ENCODE measurements at places on chromosomes 4 and X.

DNA sequence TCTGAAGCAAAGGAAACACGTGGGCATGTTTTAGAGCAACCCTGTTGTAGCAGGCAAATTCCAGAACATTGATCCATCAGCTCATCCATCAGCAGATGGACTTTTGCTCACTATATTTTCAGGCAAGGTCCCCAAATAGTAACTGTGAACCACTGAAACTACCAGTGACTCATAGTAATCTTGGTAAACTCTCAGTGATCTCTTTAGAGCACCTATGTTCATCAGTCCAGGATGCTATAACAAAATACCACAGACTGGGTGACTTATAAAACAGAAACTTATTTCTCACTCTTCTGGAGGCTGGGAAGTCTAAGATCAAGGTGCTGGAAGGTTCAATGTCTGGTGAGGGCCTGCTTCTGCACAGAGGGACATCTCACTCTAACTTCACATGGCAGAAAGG, 28.9 kb upstream of the BTC start:
- DNase-seq = no peak

- no peak for DNase-seq
These were observed 85.7 kb downstream of the ZIC3 start for GRCh38 chrX:137651647-137652046.

DNA sequence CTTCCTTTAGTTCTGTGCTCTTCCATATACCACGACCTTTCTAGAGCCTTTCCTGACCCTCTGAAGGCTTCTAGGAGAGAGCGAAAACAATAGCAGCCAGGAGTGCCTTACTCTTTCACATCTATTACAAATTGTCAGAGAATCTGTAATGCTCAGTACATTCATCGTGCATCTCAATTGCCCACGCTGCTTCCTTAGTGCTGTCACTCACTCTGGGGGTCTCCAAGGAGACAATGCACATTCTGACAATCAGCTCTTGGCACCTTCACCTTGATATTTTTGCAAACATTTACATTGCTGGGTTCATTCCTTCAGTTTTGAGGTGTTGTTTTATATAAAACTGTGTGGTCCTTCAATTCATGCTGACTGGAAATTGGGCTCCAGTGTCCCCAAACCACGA, 110.1 kb upstream of the GPR101 start:
- no peak for DNase-seq

DNA sequence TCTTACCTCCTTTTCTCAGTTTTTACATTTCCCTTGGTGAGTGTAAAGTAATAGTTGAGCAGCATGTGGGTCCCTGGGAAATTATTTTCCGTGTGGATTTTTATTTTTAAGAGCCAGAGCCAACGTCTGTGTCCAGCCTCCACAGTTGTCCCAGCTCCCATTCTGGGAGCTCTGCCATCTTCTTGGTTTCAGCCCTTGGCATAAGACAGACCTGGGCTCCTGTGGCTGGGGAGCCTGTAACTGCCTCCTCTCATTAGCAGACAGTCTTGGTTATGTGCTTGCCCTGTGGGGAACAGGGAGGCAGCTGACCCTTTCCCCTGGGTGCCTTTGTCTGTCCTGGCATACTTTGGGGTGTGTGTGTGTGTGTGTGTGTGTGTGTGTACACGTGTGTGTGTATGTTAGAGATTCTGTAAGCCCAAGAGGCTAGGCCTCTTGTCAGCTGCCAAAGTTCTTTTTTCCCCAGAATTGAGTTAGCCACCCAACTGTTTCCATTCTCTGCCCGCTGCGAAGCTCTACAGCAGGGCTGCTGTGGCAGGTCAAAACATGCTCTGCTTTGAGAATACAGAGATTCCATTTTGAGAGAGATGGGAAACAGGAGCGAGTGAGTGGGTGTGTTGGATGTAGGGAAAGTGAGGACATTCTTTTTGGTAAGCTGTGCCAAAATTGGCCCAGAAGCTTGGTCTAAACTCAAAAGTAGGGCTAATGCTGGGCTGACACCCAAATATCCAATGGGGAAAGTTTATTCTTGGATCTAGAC, 140.7 kb downstream of the TMEM164 start:
- DNase-seq = no peak

DNA sequence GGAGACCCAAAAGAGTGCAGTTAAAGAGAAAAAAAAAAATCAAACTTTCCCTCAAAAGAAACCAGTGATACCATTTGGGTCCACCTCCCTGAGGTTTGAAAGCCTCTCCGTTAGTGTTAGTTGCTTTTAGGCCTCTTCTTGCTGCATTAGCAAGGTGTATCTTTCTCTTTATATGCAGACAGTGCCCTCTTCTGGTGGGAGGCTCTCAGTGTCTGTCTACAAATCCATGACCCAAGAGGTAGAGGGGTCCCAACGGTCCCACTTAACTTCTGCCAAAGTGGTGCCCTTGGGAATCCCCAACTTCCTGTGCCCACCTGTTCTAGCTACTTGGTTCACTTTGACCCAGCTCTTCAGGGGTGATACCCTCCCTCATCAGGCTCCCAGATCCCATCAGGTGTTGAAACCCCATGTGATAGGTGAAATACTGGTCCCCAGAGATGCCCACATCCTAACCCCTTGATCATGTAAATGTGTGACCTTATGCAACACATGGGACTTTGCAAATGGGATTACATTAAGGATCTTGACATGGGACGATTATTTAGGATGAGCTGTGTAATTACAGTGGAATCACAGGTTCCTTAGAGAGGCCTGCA, 63.7 kb upstream of the CD99 start:
- DNase-seq = no peak

DNA sequence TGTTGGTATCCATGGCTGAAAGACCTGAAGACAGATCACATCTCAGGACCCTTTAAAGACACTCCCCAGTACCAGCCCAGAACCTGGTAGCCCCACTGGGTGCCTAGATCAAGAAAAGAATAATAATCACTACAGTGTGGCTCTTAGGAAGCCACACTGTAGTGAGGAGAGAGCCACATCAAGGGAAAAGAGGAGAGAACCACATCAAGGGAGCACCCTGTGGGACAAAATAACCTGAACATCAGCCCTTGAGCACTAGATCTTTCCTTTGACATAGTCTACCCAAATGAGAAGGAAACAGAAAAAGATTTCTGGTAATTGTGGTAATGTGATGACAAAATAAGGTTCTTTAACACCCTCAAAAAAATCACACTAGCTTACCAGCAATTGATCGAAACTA, 15.3 kb downstream of the RTL3 start:
- DNase-seq = no peak

GRCh38 chr4:16114546-16114945, 30.7 kb upstream of the PROM1 start:
- no peak for DNase-seq

DNA sequence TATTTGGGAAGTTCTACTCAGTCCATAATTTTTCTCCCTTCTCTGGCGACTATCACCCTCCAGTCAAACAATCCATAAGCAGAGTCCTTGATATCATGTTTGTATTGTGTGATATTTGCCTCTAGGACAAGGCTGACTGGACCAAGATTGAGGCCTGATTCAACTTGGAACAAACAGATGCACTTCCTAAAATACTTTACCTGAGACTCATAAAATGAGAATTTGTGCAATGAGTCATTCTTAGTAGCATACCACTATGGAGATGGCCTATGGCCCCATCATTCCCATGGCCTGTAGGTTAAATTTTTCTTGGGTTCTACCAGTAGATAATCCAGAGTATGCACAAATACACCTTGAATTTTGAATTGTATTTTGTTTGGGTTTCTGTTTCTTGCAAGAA, 74.2 kb upstream of the DMD start:
- DNase-seq = no peak

DNA sequence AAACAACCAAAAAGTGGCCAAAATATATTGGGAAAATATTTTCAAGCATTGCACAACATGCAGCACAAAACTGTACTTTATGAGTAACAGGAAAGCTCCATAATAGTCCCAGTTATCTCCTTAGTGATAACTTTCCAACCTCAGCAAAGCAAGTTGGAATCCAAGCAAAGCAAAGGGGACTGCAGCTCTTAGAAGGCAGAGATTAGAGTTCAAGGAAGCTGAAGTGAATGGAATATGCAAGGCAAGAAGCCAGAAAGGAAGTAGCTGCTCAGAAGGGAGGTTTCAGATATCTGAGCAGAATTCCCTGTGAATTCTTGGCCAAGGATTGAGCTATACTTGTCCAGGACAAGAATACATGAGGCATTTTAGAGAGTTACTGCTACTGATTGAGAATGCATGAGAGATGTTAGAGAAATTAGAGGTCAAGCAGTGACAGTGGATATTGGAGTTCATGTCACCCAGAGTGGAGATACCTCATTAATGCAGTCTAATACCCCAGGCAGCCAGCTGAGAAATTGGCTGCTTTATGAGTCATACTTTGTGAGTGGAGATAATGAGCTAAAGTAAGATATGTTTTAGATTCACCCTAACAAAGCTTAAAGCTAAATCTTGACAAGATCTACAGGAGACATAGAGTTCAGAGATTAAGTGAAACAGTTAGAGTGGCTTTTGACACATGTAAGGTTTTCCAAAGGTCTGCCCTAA, 102.8 kb downstream of the INPP4B start:
- DNase-seq = no peak

DNA sequence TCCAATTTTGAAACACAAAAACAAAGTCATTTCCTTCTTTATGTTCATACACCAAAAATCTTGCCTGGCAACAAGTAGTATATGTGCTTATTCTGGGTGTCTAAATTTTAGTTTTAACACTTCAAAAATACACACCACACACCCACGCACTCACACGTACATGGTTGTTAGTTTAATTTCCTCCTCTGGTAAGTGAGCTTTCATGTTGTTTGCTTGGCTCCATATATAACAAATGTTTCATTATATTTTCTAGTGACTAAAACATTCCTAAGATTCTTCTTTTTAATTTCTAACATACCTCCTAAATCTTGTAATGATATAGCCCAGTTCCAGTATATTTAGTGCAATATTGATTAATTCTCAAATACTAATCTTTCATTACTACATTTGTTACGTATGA, 80.9 kb downstream of the PRDM5 start:
- no peak for DNase-seq

DNA sequence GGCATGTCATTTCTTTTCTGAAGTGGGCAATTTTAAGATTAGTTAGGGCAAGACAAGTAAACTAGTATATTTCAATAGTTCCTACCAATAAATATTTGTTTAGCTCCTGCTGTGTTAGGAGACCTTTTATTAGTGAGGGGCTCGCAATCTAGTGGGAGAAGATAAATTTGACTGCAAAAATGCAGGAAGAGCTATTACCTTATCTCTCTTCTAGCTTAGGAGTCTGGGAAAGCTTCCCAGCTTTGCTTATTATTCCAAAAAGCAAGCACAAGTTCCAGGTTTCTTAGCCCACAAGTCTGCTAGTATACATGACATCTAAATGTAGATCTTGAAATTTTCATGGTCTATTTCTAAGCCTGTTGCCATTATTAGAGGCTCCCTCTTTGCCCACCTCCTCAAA, 191.1 kb downstream of the GC start:
- DNase-seq = no peak

GRCh38 chr4:146650034-146650433, 11.3 kb downstream of the POU4F2 start:
- no peak for DNase-seq

DNA sequence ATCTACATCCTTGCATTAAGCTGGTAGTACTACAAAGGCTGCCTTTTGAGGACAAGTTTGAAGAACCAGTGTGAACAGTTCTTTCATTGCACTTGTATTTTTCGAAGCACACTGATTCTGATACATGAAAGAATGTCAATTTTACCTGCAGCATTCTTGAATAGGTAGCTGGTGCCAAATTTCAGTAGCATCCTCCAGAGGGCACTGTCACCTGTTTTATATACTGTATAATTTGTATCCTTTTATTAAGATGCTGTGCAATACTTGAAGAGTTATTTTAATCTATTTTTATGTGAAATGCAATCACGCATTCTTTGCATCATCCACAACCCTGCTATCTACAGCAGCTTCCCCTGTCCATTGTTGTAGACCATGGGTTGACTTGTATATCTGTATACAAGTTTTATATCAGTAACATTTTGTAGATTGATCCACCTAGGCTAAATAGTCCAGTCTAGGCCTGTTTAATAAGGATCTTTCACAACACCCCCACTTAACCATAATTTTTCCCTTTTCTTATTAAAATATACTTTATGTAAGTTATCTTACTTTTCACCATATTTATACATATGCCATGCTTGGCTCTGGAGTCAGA, 325.7 kb downstream of the PCDH7 start:
- DNase-seq = no peak

DNA sequence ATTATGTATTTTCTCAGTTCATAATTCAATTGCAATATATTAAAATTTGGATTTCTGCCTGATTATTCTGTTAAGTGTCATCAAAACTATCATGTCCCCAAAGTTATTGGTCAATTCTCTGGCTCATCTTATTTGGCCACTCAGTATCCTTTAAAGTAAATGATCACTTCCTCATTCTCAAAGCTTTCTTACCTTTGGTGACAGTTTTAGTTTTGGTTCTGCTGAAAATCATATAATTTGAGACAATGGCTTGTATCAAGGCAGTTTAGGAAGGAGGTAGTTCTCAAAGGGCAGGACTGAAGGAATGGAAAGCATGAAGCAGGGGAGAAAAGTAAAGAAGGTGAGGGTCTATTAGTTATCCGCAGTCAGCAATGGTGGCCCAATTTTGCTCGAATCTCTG, 1832.1 kb downstream of the ARAP2 start:
- DNase-seq = no peak

- DNase-seq = peak; percentile 12
These were observed 49.1 kb downstream of the DHRSX start for GRCh38 chrX:2451501-2452316.

GRCh38 chr4:73258436-73258685, 237 bp downstream of the ANKRD17 start:
- no peak for DNase-seq

DNA sequence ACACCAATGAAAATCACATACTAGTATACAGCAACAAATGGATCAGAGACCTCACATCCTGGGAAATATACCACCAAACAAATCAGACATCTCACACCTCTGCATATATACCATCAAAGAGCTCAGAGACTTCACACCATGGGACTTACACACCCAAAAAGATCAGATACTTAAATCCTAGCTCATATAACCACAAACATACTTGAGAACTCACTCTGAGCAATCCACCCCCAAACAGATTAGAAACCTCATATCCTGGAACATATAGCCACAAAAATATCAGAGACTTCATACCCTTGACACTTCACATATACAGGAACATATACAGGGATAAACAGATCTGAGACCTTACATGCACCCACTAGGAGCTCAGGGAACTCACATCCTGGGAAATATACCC, 32.1 kb downstream of the SUV39H1 start:
- DNase-seq = no peak

Measured in AG04449 (cell line).